IPS-NIHi11 (cell line): ENCODE measurements at places on chromosomes 7 and 10.

DNA sequence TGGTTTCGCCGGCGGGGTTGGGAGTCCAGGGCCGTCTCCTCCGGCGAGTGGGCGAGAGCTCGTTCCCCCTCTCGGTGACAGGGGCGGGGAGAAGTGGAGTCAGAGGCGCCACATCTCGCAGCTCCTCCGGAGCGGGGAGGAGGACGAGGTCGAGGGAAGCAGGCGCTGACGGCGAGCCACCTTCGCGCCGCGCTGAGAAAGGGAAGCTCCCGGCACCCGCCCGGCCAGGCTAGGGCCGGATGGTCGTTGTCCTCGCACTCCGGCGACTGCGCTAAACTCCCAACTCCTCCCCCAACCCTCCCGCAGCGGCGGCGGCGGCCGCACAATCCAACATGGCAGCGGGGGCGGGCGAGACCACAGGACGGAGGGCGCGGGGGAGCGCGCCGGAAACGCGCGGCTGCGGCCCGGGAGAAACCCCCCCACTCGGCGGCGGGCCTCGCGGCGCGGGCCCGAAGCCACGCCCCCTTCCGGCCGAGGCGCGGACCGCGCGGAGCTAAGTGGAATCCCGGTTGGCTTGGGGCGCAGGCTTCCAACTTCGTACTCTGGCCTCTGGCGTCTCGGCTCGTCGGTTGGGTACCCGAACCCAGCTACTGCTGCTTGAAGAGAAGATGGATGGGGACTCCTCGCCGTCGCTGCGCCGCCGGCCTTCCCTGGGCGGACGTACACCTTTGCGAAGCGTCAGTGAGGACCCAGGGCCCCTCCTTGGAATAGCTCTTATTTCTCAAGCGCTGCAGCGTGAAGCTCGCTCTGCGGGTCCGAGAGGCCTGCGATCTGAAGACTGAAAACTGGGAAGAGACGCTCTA, at the start of gene WASL:
Gene WASL (minus strand): TSS at position 270 of the 803 bp plus-strand sequence. CDS start 269 bp downstream, at position 1.
- peak; percentile 94 for DNase-seq

DNA sequence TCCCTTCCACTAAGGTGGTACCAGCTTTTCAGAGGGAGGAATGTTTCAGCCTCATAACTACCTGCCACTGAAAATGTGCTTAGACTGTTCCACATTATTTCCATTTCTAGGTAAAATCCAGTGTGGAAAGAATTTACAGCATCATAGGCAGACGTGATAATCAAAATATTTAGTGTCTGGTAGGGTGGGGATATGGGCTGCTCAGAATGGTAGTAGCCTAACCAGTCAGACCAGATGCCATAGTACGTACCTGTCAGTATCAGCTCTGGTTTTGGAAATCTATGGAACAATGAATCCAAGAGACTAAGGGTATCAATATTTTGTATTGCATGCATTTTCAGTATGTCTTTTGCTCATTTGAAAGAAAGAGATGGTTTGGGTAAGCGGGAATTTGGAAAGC, 76.8 kb upstream of the APBB1IP start:
- no peak for DNase-seq

GRCh38 chr10:77667426-77668324, 30.1 kb upstream of the KCNMA1 start:
- no peak for DNase-seq

GRCh38 chr10:60511477-60512229, 122.0 kb upstream of the ANK3 start:
- no peak for DNase-seq

- no peak for DNase-seq
These were observed 393.4 kb upstream of the NFE2L3 start for GRCh38 chr7:25758559-25758958.

DNA sequence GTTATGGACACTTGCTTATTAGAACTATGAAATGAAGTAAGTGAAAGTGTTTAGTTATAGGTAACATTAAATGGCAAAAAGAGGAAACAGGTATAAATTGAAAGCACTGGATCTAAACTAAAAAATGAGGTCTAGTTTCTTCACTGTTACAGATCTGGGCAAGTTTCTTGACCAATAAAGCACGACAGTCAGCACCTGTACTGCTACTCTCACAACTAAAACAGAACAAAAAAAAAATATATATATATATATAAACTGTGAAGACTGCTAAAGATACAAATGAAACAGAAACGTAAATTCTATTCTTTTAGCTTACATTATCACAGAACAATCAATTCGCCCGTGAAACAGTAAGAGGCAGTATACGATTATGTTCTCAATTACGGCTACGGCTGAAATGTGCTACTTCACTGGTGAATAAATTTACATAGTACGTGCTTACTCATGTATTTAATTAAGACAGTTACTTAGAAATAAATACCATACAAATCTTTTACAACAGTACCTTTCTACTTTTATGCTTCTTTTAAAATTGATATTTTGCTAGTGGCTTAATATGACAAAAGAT, 4.2 kb downstream of the AHR start:
- DNase-seq = no peak

DNA sequence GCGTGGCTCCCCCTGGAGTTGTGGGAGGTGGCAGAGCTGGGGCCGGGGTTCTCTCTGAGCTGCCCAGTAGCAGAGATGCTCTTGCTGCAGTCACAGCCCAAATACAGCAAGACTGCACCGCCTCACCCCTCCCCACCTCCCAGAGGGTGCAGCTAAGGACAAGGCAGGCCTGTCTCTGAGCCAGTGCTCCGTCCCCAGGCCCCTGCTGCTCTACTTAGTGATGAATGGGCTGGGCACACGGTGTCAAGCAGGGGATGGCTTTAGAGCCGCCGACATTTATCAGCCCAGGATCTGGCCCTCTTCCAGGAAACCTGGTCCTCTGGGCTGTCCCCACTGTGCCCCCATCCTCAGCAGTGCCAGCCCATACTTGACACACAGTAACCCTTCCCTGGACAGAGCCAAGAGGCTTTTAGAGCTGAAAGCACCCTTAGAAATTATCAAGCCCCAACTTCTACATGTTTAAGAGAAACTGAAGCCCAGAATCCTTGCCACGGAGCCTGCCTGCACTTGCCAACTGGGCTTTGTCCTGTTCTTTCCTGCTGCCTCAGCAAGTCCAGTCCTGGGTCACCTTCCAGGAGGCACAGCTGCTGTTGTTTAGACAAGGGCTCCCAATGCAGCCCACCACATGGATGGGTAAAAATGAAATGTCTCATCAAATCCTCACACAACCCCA, 137.1 kb upstream of the UNC5B start:
- DNase-seq = no peak

GRCh38 chr10:107611115-107611514, 446.6 kb upstream of the SORCS1 start:
- no peak for DNase-seq

DNA sequence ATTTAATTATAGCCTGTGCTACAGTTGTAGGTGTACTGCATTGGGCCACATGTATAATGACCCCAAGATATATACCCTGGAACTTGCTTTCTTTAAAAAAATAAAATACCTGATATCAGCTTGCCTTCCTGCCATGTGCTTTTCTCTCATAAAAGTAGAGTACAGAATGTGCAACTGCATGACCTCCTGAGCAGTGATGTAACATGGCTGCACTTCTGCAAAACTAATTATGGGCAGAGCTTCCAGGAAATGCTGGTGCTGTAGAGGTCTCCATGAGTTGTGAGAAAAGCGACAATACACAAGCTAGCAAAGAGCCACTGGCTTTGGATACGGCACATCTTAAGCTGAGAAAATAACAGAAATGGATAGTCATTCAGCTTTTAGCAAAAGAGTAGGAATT, 6.5 kb upstream of the ERLIN1 start:
- DNase-seq = no peak

DNA sequence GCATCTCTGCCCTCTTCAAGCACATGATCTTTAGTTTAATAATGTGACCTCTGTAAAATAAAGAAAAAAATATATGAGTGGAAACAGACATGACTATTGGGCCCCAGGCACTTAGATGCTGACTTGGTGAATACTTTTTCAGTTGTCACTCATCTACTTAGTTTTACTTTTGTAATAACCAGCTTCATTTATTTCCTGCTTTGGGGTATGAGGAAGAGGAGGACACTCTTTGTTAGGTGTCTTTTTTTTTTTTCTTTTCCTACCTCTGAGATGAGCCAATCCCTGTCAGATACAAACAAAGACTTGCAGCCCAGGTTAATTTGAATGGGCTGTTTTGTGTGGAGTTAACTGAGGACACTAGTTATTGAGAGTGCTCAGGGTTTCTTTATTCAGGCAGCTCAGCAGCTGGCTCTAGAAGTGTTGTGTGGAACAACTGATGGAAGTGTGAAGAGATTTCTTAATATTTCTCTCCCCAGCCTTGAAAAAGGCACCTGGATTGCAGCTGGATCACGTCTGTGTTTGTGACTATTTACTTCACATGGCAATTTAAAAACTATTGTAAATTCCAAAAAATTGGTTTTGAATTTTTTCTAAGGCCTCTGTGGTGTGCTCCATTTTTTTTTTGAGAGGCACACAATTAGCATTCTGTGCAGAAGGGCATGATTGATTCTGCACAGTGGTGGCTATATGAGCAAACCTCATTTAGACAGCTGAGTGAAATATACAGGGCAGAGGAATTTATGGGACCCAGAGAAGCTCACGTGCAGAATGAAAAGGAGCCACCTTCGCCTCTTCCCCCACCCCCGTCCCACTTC, 333.8 kb downstream of the LRMDA start:
- DNase-seq = no peak

GRCh38 chr7:114021135-114021534, 102.3 kb upstream of the PPP1R3A start:
- DNase-seq = no peak

DNA sequence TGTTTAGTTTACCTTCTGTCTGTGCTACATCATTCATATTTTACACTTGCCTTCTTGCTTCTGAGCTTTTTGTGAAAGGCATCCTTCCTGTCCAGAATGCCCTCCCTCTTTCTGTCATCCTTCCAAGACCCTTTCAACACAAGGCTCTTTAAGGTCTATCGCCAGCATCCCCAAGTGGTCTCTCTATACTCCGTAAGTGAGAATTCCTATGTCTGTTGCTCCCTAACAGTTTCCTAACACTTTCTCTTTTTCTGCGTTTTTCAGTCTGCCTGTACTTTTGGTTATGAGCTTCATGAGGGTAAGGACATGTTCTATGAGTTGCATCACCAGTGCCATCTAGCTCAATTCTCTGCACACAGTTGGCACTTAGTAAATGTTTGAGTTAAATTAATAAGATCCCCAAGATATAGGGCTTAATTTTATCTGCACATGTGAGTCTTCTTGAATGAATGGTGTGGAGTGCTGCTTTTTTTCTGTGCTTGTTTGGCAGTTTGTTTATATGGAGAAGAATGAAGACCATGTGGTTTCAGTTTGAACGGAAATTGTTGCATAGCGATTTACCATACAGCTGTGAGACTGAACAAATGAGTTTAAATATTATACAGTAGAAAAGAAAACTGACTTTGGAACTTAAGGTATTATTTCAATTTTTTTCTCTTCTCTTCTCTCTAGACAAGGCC, 29.4 kb downstream of the RABGEF1 start:
- no peak for DNase-seq

GRCh38 chr7:90769036-90769435, 172.9 kb downstream of the CDK14 start:
- DNase-seq = no peak

GRCh38 chr10:33126742-33127141, 168.7 kb upstream of the ITGB1 start:
- DNase-seq = no peak

GRCh38 chr10:17528306-17528862, 74.0 kb upstream of the ST8SIA6 start:
- DNase-seq = no peak

- peak; percentile 47 for DNase-seq
These were observed at the start of gene FGL2 for GRCh38 chr7:77199013-77199966. Gene FGL2 (minus strand): TSS chr7:77199819. CDS start chr7:77199793, 26 bp downstream.

GRCh38 chr10:19325581-19325980, 277.0 kb downstream of the MALRD1 start:
- DNase-seq = no peak

DNA sequence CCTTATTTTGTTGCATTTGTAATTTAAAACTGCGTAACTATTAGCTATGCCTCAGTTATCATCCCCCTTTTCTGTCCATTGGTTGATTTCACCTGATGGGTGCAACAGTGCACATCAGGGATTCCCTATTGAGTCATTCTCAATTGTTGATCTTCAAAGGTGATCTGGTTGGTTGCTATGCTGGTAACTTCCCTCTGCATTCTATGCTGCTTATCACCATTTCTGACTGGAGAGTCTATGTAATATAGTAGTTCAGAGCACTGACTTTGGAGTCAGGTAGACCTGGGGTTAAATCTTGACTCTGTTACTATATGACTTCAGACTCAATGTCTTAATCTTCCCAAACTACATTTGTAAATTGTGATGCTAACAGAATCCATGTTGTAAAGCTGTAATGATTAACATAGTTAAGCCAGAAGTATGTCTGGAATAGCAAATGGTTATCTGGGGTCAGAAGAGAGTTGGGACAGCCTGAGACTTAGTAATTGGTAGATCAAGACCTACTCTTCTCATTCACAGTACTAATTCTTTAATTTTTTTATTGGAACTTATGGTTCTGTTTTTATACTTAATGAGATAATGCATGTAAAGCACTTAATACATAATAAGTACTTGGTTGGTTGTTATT, 38.1 kb downstream of the EXOC6 start:
- DNase-seq = no peak

DNA sequence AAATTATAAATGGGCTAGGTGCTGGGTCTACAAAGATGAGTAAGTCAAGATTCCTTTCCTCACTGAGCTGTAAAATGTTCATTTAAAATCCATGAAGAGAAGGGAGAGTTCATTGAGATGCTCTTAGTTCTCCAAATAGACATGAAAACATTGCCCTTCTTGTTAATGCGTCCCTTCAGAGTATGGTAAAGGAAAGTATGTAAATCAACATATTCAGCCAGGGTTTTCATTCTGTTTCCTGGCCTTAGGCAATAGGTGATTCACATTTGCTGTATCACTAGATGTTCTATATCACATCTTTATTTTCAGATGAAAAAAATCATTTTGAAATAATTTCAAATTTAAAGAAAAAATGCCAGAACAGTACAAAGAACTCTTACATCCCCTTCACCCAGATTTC, 5.4 kb downstream of the ANKIB1 start:
- no peak for DNase-seq

DNA sequence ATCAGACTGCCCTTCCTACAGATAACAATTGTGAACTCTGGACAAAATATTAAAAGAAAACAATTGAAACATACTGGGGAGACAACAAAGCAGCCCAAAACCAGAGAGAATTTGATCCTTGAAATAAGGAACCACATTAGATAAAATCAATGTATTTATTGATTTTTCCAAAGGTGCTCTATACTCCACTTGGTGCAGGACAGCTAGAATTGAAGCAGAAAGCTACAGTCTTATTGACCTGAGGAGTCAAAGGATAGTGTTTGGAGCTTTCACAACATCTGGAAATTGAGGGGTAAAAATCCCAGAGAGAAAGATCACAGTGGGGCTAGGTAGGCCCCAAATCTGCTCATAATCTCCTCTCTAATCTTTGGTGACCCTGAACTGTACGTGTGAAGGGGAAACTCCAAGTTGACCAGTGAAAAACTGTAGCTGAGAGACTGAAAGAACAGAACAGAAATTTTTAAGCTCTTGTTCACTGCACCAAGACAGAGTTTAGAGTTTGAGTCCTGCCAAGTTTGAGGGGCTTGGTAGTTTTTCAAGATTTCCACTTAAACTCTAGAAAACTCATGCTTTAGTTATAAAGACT, 70.2 kb downstream of the SAMD9 start:
- DNase-seq = no peak

- DNase-seq = no peak
These were observed 44.8 kb upstream of the LOXL4 start for GRCh38 chr10:98312822-98313221.
